Suppressor macrophage treated with lipopolysaccharide for 1 hour (primary cell): ENCODE measurements at places on chromosomes 7 and 10.
A peak's percentile ranks its signal among the peaks of the same experiment; 100 is the strongest.

GRCh38 chr7:74311305-74311744, 22.1 kb downstream of the CLIP2 start:
- peak; percentile 37 for DNase-seq

DNA sequence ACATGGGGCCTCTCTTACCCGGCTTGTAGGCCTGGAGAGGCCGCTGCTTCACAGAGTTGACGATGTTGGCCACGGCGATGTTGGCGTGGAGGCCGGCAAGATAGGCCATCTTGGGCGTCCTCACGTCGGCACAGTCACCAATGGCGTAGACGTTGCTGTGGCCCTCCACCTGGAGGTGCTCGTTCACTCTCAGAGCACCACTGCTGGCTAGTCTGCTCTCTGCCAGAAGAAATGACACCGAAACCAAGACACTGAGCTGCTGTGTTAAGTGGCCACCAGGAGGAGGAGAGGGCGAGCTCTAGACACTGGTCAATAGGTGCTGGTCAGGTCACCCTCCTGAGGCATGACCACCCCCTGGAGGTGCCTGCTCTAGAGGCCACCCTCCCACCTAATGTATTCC, 17.7 kb downstream of the AIFM2 start:
- no peak for DNase-seq

DNA sequence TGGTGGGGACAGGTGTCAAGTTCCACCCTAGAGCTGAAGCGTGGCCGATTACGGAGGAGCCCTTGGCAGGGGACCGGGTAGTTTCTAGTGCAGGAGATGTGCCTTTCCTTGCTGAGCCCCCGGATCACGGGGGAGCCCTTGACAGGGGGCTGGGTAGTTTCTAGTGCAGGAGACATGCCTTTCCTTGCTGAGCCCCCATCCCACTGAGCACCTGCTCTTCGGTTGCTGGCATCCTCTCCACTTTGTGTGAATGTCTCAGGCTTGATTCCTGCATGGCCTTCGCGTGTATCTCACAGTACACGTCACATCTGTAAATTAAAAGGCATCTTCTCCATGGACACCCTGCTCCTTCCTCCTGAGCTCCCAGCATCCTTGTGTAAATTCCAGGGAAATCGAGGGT, 263.5 kb downstream of the ADARB2 start:
- no peak for DNase-seq

GRCh38 chr7:3215624-3216585, 85.1 kb upstream of the SDK1 start:
- no peak for DNase-seq

- DNase-seq = peak; percentile 98
These were observed 13.4 kb upstream of the COA1 start for GRCh38 chr7:43742692-43743091.

- no peak for DNase-seq
These were observed 440.5 kb downstream of the SEMA3D start for GRCh38 chr7:84746353-84746752.

DNA sequence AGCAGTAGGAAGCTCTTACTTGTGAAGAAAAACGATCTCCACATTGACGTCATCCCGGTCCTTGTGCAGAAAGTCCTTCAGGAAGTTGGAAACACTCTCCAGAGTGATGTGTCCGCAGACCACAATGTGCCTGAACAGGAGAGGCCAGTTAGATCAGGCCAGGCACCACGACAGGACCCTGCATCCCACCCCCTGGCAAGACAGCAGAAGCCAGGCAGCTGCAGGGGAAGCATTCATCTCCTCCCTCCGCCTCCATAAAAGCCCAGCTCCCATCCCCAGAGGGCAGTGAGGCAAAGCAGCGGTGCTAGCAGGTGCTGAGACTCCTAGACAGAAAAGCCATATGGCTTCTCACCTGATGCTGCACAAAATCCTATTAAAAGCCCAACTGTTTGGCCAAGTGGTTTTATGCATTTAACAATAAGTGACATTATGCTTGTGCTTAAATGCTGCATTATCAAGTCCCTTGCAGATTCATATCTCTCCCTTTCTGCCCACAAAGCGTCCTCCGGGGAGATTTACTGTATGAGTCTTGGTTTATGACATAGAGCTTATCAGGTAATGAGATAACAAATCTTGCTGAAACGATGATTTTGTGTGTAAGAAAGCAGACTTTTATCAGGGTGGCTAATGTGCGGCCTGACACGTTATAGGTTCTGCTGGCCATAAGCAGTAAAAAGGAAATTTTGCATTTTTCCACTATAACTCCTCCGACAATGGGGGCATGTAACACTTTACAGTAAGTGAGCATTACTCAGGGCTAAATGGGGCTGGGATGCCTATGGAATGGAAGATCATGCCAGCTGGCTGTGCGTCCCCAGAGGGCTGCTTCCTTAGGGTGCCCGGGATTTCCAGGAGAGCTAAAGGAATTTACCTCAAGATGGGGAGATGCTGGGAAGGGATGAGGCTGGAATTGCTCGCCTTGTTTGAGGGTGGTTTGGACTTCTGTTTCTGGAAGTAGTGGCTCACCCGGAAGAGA, 546.9 kb downstream of the KCNMA1 start:
- DNase-seq = no peak

DNA sequence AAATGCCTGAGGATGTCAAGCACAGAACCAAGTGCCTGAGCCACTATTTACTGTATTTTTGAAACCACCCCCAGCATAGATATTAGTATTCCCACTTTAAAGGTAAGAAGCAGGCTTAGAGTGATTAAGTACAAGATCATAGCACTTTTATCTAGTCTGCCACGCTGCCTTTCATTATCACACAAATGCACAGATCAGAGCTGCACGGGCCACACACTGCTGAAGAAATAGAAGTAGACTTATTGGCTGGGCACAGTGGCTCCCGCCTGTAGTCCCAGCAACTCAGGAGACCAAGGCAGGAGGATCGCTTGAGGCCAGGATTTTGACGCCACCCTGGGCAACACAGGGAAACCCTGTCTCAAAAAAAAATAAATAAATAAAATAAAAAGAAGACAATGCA, 38.2 kb downstream of the NCAPG2 start:
- no peak for DNase-seq

- DNase-seq = no peak
These were observed 16.8 kb downstream of the VIM start for GRCh38 chr10:17244700-17245365.

DNA sequence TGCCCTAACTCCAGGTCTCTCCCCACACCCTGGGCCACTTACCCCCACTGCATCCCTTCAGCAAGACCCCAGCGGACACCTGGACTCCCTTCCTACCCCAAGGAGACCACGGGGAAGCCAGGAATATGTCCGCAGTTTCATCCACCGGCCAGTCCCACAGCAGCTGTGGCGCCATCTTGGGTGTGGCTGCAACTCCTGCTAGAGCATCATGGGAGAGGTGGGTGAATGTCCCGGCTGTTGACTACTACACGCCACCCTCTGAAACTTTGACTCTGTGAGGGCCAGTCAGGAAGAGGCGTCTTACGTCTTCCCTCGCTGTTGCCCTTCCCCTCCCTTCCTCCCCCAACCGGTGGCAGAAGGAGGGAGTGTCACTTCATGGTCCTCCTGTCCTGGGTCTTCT, 238.3 kb upstream of the RNF32 start:
- no peak for DNase-seq

- DNase-seq = no peak
These were observed 93.9 kb downstream of the PDGFA start for GRCh38 chr7:425794-426188.

DNA sequence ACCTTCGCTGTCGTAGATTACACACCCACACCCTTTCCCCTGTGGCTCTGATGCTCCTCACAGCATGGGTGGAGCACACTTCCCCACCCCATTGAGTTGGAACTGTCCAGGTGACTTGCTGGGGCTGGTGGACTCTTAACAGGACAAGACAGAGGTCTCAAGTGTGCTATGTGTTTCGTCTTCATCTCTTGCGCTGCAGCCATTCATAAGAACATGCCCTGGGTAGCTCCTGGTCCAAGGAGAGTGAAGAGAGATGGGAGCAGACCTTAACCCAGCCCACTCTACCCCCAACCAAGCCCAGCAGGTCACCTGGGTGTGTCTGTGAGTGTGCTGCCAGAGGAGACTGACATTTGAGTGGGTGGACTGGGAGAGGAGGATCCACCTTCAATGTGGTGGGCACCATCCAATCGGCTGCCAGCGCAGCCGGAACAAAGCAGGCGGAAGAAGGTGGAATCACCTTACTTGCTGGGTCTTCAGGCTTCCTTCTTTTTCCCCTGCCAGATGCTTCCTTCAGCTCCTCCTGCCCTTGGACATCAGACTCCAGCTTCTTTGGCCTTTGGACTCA, 112.4 kb downstream of the HTR5A start:
- no peak for DNase-seq

GRCh38 chr7:148204639-148205304, 385.8 kb upstream of the C7orf33 start:
- DNase-seq = no peak

DNA sequence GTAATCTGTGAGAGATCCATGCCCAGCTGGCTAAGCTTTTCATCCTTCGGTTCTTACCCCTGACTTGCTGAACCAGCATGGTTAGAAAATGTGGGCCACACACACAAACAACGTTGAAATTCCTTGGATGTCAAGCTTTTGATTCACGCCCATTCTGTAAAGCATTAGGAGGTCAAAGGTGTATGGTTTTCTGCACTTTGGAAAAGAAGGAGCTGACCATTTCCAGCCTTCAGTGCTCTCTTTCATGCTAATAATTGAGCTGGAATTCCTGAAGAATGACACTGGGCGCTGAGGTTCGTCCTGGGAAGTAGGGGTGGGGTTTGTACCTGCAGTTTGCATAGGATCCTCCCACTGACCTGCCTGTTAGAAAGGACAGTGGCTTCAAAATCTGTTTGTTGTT, 23.1 kb downstream of the KLF6 start:
- DNase-seq = no peak

DNA sequence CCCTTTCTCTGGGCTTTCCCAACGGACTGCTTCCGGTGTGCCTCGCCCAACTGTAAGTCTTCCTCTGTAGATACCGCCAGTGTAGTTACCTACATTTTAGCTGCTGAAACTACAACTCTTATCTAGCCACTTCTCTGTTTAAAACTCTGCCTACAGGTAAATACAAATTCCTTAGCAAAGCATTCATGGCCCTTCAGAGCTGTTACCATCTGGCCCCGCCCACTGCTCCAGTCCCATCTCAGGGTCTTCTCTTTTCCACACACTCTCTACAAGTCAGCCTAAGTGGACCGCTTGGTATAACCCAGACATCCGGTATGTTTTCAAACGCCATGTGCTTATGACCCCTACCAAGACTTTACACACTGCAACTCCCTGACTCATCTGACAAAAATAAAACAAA, 41.0 kb upstream of the LAMB4 start:
- DNase-seq = no peak

DNA sequence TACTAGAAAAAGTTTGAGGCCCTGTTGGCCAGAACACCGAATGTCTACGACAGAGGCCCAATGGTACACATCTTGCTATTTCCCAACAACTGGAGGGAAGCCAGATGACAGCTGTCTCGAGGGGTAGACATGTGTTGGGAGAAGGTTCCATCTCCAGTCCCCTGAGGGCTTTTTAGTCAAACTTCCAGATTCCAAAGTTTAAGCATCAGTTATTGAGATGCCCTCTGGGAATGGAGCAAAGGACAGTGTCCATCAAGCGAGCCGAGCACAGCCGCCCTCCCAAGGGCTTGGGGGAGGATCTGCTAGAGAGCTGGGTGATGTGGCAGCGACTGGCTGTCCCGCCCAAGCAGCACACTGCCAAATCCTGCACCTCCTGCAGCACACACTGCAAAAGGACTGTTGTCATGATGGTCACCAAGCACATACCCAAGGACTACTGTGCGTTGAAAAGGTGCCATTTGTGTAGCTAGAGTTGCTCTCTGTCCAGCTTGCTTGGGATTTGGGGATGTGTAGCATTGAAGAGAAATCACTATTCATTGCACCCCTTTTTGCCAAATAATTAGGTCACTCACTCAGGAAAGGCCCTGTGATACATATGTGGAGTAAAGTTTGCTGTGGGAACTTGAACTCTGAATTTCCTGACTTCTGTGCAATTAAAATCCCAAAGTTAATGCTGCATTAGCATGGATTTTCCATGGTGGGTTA, 164.6 kb downstream of the TRIL start:
- no peak for DNase-seq

DNA sequence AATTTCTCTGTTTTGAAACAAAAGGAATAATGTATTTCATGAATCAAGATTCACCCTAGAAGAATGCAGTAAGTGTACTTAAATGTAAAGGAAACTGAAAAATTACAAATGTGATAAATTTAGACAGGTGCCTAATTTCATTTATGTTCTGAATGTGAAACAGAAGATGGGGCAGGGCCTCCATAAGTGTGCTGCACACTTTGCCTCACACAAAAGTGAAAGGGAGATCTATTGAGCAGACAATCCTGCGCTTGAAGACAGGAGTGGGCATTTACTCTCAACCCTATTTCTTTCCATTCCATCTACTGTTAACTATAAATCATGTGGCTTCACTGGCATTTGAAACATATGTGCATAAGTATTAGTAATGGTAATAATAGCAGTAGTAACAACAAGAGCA, 36.2 kb downstream of the GNG11 start:
- DNase-seq = no peak

DNA sequence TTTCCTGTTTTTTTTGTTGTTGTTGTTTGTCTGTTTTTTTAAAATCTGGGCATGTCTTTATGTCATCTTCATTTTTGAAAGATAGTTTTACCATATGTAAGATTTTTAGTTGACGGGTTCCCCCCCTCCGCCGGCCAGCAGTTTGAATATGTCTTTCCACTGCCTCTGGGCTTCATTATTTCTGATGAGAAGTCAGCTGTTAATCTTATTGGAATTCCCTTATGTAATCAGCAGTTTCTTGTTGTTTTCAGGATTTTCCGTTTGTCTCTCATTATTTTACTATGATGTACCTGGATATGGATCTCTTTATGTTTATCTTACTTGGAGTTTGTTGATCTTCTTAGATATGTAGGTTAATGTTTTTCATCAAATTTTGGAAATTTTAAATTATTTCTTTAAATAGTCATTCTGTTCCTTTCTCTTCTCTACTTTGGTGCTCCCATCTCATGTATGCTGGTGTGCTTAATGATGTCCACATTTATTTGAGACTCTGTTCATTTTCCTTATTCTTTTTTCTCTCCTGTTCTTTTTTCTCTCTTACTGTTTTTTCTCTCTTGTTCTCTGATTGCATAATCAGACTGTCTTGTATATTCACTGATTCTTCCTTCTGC, 9.7 kb downstream of the EXOC6 start:
- DNase-seq = no peak

- peak; percentile 76 for DNase-seq
These were observed 33.2 kb downstream of the BLVRA start for GRCh38 chr7:43791665-43792064.

GRCh38 chr7:31408140-31408729, 67.7 kb upstream of the NEUROD6 start:
- peak; percentile 74 for DNase-seq

GRCh38 chr7:75028299-75028698, 45.3 kb downstream of the RCC1L start:
- no peak for DNase-seq

- DNase-seq = no peak
These were observed 133.5 kb upstream of the PITRM1 start for GRCh38 chr10:3306050-3306449.

- DNase-seq = no peak
These were observed 36.5 kb downstream of the COL1A2 start for GRCh38 chr7:94431176-94431575.

GRCh38 chr10:2306081-2306480, 568.8 kb upstream of the ADARB2 start:
- no peak for DNase-seq

GRCh38 chr10:1100691-1101368, 44.6 kb downstream of the WDR37 start:
- no peak for DNase-seq
